Astrocyte of the hippocampus (primary cell): ENCODE measurements at places on chromosomes 11 and 22.
A peak's percentile ranks its signal among the peaks of the same experiment; 100 is the strongest.

DNA sequence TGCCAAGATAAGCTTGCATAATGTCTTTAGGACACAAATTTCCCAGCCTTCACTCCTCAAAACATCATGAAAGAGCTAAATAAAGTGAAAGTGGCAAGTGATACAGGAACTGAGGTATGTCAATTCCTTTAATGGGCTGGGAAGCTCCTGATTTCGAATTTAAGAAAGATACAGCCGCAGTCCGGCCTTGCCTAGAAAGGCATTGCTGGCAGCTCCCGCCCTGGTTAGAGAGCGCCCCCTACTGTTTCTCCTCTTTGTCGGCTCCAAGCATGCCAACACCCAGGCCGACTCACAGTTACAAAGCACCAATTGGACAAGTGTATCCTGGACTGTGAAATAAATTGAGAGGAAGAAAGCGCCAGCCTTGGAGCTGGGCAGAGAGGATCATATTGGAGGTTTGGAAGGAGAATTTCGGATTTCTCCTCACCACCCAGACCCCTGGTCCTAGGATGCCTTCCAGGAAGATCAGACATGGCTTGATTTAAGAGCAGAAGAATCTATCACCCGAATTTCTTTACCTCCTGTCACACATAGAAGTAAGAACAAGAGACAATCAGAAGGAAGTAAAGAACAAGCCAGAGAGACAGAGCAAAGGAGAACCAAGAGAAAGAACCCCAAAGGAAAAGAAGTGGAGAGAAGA, 84.0 kb downstream of the FAM76B start:
- peak; percentile 95 for DNase-seq

DNA sequence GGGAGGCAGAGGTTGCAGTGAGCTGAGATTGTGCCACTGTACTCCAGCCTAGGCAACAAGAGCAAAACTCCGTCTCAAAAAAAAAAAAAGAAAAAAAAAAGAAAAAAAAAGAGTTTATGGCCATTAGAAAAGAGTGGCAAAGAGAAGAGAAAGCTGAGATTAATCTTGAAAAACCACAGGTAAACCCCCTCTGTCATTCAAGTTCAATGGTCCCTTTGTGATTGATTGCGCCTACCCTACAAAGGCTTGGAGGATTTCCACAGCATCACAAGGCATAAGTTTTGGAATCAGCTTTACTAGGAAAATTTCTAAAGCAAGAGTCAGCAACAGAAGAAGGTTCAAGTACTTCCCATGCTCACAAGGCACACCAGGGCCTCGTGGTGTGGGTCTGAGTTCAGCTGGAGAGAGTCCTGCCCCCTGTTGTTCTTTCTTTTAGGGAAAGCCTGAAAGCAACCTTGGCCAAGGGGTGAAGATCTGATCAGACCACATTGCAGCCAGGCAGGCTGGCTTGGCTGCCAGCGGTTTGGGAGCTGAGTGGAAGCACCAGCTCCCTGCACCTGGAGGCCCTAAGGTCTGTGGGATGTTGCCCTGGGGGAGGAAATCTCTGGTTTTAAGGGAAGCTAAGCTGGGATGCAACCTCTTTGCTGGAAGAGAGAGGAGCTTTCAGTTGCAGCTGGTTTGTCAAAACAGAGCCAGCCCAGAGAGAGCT, 41.8 kb downstream of the SLN start:
- DNase-seq, result no peak

GRCh38 chr11:80586464-80586863, 1145.6 kb upstream of the TENM4 start:
- DNase-seq, result peak; percentile 35

DNA sequence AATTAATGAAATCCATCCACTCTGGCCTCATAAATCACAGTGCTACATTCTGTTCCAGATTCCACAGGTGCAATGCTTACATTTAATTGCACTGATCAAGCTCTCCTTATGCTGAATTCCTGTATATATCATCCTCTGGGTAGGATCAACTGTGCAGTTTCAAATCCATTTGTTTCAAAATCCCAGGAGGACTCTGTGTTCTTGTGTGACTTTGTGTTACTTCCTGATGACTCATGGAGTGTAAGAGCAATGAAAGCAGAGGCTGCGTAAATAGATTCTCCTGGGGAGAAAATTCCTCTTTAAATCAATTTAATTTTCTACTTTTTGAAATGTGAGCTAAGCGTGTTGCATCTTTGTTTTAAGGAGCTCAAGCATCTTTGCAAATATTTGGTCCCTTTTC, 752.7 kb downstream of the METTL15 start:
- DNase-seq, result peak; percentile 32

DNA sequence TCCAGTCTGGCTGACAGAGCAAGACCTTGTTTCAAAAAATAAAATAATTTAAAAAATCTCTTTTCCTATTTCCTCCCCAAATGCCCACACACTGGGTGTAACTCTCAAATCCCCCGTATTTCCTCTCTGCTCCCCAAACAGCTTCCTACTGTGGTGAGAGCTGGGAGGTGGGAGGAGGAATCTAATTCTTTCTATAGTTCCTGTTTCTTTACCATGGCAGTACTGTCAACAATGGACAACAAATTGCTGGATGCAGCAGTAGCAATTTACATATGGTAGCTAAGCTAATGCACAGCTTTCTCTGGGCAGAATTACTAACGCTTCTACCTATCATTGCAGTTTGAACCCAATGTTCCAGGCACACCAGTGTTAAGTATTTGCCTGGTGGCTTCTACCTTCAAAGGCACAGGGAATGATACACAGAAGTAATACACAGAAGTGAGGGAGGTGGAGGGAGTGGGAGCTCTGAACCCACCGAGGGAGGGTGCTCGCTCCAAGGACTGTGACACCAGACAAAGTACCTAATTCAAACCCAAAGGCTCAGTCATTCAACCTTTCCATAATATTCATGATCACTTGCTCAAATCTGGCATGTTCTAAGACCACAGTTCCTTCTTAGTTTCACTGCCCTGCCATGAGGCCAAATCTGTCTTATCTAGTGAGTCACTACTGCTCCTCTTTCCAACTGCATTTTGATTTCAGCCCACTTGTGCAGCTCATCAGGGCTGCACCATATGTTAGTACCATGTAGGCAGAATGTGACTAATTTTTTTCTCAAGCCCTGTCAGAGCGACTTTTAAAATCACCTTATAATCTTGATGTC, 37.9 kb downstream of the CELF1 start:
- DNase-seq, result peak; percentile 66

- DNase-seq, result no peak
Measured at GRCh38 chr11:75262961-75263852, 22.6 kb downstream of the TPBGL start.

DNA sequence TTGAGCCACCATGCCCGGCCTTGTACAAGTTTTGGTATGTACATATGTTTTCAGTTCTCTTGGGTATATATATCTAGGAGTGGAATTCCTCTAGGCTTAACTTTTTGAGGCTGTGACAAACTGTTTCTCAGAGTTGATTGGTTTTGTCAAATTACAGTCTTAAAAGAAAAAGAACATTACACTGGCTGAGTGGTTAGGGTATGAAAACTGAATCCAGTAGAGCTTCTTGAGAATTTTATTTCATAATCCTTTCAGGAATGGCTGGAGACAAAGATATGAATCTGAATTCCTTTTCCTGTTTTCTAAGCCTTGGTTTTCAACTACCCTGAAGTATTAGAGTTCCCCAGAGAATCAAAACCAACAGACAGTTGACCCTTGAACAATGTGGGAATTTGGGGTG, 6.5 kb downstream of the METTL15 start:
- no peak for DNase-seq

- no peak for DNase-seq
Measured at GRCh38 chr11:27699926-27700350, 317 bp downstream of the BDNF start.

GRCh38 chr11:118703563-118704106, 24.2 kb upstream of the TREH start:
- DNase-seq, result no peak

DNA sequence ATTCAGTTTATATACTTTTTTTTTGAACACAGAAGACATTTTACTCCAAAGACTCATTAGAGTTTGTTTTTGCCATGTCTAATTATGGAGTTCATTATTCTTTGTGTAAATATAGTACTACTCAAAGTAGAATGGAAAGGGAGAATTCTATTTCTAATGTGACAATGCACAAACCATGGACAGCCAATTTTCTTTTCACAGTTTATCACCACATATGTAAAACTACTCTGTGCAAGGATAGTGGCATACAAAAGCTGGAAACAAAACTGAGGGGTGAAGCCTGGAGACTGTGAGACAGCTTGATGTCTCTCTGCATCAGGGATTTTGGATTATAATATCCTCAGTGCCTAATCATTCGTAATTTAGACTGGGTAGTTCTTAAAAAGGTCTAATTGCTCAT, 75.5 kb downstream of the LUZP2 start:
- no peak for DNase-seq

GRCh38 chr11:114447444-114447843, 8.2 kb downstream of the REXO2 start:
- DNase-seq, result no peak

DNA sequence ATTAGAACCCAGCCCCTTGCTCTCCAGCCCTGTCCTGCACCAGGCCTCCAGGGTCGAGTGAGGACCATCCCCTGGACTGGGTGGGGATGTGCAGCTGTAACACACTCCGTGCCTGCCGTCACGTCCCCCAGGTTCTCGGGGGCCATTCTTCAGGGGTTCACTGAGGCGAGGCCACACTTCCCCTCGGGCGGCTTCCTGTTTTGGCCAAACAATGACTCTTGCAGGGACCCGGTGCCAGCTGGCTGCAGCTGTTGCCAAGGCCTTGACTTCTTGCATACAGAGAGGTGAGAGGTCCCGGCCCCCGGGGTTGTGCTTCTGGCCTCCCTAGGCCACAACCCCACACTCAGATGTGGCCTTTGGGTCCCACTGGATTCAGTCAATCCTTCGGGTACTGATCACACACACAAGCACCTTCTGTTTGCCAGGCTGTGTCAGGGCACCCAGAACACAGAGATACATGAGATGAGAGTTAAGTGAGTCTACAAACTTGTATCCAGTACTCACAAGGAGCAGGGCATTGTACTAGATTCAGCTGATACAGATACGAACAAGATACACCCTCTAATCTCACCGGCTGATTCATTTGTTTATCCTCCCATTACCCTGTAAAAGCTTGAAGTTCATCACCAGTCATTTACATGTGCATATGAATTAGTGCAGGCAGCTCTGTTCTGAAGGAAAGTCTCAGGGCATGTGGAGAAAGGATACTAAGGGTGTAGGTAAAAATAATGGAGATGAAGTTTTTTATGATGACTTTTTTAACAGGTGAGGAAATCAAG, 32.9 kb downstream of the LRRC32 start:
- no peak for DNase-seq

DNA sequence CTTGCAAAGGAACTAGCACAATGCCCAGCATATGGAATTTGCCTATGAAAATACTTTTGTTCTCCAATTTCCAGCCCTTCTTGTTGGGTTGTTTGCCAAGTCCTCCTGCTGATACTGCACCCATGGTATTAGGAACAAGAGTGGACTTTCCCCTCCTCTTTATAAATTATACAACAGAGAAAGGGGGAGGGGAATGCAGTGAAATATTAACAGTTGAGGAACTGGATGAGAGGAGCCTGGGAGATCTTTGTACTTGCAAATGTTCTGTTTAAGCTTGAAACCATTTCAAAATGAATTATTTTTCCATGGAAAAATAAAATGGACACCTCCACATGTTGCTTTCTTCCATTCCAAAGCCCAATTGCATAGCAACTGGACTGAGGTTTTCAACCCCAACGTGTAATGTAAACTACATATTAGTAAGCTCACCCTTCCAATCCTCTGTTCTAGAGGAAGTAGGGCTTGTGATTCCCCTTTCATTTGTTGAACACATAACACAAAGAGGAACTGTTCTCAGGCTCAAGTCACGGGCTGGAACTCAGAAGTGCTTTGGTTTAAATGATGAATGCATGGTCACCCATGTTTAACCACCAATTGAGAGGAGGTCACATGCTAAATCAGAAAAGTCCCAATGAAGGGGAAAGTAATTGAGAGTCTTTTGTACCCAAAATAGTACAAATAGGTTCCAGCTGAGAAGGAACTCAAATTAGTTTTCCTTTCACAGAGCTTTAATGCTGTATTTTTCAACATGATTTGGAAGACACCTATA, 66.2 kb upstream of the ZC3H12C start:
- DNase-seq, result no peak

DNA sequence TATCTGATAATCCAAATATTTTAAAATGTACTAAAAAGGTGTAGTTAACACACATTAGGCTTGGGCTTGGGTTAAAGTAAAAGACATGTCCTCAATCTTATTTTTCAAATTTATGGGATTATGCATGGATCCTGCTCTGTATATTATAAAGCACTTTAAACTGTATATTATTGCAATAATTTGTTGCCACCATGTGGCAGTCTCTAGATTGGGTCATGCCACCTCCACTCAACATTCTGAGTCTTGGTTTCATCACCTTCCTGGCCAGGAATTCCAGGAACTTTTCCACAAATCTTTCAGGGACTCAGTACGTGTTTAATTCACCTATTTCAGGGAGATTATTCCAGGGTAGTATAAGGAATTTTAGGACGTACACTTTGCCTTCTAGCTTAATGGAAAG, 695.5 kb downstream of the FAM181B start:
- no peak for DNase-seq

DNA sequence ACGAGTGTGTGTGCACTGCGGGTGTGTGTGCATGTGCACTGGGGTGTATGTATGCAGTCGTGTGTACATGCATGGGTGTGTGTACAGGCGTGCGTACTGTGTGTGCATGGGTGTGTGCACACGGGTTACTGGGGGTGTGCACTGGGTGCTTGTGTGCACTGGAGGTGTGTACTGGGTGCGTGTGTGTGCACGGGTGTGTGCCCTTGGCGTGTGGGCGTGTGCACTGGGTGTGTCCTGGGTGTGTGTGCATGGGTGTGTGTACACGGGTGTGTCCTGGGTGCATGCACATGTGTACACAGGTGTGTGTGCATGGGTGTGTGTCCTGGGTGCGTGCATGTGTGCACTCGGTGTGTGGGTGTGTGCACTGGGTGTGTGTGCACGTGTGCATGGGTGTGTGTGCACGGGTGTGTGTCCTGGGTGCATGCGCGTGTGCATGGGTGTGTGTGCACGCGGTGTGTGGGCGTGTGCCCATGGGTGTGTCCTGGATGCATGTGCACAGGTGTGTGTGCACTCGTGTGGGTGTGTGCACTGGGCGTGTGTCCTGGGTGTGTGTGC, 39.1 kb downstream of the BRSK2 start:
- DNase-seq, result no peak

DNA sequence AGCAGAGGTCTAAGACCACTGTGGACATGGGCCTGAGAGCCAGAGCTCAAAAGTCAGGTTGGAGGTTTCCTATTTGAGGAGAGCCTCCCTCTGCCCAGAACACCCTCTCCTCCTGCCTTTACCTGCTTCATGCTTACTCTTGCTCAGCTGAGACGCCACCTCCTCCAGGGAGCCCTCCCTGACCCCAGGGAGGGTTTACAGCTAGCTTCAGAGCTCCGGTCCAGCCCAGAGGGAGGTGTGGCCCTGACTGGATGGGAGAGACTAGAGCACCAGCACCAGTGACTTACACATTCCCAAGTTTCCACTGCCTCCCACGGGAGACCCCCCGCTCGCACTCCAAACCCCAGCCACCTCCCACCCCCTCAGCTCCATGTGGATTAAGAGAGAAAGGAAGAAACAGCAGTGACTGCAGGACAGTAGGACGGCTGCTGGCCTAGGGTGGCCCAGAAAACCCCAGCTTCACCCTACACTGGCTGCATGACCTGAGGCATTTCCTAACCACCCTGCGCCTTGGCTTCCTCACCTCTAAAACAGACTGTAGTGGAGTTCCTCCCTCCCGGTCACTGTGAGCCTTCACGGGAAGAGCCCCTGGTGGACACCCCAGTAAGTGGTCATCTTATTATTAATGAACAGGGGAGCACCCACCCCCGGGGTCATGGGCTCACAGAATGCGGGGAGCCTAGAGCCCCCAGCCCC, 24.5 kb upstream of the PDGFB start:
- no peak for DNase-seq

- DNase-seq, result no peak
Measured at GRCh38 chr11:26944866-26945664, 48.8 kb upstream of the FIBIN start.
